ENCODE measurements at places on chromosomes 13 and 19.

DNA sequence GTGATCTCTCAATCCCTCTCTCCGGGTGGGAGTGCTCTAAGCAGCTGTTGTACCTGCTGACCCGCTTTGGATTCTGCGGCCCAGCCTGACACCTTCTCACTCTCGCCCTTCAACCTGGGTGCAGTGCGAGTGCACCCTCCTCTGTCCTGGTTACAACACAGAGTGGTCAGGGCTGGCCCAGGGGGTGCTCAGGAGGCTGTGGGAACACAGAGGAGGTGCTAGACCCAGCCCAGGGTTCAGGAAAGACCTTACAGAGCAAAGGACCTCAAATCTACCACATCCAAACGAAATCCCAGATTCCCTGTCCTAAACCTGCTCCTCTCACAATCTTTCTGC is 23.7 kb downstream of the ZNF175 start:
- no peak for DNase-seq

DNA sequence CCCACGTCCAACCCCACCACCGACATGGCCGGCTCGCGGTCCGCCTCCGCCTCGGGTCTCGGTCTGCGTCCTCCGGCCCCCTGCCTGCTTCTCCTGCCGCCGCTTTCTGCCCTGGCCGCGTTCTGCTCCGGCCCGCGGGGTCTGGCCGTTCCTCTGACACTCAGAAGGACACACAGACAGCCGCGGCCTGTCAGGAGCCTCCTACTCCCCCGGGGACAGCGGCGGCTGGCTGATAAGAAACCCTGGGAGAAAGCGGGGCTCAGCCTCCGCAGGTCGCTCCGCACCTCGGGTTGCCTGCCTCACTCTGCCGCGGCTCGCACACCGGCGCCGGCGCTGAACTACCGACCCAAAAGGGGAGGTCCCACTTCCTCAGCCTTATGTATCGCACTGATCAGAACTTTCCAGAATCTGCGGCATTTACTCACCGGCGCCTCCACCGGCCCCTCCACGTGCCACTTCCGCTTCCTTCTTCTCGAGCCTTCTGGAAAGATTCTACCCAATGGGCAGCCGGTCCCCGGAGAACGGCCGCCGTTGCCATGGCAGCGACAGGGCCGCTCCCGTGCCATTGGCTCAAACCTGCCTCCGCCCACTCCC is at the start of gene HSPH1:
Gene HSPH1 (minus strand): TSS at position 348 of the 594 bp plus-strand sequence. CDS start 322 bp downstream, at position 26.
- DNase-seq, result peak; percentile 98

DNA sequence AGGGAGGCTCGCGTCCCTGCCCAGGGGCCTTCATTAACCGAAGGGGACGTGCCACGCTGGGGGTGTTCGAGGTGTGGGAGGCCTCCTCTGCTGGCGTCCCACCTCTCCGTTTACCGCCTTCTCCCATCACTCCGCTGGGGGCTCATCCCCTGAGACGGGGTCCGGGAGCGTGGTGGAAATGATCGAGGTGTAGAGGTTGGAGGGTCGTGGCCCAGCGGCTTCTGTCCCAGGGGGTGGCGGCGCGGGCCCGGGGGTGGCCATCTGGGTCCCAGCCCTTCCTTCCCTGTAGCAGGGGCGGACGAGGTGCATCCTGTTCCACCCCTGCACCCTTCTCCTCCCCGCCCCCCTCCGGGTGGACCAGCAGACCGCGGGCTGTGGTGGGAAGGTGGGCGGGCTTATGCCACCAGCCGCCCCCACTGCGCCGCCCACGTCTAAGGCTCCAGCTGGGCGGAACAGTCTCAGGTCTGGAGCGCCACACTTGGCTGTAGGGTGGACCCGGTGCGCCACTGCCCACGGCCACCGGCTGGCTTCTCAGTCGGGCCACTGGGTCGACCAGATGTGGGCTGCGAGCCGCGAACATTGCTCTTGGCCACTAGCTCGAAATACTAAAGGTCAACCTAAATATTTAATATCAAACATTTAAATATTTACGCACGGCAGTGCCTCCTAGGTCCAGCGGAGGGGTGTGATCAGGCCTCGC is 69.5 kb downstream of the ZNF723 start:
- DNase-seq, result no peak

DNA sequence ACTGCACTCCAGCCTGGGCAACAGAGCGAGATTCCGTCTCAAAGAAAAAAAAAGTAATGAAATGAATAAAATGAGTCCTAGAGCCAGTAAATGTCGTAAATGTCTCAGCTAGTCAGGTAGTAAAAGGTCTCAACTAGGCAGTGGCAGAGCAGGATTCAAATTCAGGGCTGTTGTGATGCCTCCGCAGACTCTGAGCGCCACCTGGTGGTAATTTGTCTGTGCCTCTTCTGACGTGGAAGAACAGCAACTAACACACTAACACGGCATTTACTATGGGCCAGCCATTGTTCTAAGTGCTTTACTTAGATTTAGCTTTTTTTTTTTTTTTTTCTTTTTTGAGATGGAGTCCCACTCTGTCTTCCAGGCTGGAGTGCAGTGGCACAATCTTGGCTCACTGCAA is 30.2 kb downstream of the CYP2F1 start:
- DNase-seq, result no peak

DNA sequence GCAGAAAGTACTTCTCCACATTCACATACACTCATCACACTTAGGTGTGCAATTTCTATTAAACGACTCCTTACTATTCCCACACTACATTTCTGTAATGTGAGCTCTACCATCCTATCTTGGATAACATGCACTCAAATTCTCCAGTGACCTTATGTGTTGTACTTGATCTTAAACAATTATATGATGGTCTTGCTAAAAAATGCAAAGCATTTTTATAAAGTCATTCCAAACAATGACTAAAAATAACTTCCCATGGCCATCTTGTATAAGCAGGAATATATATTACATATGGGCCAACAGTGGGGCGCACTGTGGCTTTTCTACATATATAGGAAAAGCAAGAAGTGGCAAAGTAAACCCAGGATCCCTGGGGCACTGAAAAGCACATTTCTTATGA is 155.5 kb downstream of the FLT1 start:
- DNase-seq, result no peak

- DNase-seq, result no peak
Measured at GRCh38 chr13:23654111-23655110, 84.2 kb downstream of the TNFRSF19 start.

GRCh38 chr13:71118779-71119364 is 748.1 kb downstream of the DACH1 start:
- DNase-seq, result no peak

- no peak for DNase-seq
Measured at GRCh38 chr19:45498411-45499195, at the start of gene PPM1N. PPM1N (plus strand) TSS chr19:45498443; CDS start chr19:45498473, 30 bp downstream.

- DNase-seq, result no peak
Measured at GRCh38 chr13:79451500-79451962, 29.4 kb upstream of the NDFIP2 start.

DNA sequence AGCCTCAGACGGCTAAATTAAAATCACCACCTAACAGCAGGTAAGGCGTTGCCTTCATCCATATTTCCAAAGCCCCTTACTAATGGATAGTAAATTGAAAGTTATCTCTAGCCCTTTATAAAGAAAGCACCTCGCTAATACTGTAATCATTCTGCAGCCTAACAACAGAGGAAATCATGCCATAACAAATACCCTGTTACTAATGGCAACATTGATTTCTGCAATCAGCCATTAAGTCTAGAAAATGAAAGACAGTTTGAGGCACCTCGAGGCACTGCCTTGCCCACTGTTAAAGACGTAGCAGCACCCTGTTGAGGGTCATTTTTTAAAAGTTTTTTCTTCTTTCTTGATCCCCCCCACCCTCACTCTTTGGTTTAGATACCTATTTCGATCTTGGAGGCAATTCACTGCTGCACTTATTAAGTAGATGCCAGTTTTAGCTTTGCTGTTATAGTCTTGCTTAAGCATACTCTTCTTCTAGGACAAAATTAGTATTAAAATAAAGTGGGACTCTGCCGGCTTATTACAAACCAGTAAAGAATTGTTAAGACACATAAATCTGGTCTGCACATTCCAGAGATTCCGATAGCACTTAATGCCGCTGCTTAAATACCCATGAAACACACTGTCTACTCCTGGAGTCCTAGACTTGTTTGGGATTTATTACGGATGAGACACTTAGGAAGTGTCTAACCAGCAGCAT is 74.8 kb downstream of the ZNF536 start:
- no peak for DNase-seq

GRCh38 chr19:46746281-46747057 is at the start of gene STRN4:
STRN4 (minus strand) TSS chr19:46746450; CDS start chr19:46746430, 20 bp downstream.
- peak; percentile 61 for DNase-seq

- DNase-seq, result no peak
Measured at GRCh38 chr19:38452430-38453366, 19.2 kb downstream of the RYR1 start.

DNA sequence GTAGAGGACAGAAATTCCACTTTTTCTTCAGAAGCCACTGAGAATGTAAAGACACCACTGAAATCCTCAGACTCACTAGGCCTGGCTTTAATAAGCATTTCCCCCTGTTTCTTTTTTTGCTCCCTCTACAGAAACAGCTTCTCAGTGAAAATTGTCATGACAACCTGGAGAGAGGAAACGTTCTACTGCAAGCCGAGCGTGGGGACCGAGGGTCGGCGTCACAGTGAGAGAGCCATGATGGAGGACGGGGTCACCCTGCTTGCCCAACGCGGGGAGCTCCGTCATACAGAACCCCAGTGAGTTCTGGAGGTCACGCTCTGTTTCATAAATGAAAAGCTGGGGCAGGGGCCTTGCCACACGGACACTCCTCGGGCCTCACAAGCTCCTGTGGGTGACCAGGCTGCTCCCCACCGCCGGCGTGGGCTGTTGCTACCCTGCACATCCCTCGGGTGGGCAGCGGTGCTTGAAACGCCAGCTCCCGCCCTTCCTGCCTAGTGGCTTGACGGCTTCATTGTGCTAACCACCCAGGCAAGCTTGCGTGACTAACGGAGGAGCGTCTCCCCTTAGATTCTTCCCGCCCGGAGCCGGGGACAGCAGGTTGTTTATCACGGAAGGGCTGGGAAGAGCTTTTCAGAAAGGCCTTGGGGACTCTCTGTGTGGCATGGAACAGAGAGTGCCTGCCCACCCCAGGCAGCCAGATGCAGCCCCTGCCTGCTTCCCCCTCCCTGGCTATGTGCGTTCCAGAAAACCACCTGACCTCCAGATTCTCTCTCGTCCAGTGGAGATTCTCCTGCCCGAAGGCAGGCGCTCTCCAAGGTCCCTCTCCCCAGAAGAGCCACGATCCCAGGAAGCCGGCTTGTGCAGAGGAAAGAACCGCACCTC is 153.6 kb downstream of the KATNAL1 start:
- DNase-seq, result no peak

- no peak for DNase-seq
Measured at GRCh38 chr13:22187329-22187728, 516.5 kb downstream of the FGF9 start.

GRCh38 chr19:15498910-15499309 is 9.4 kb upstream of the CYP4F22 start:
- DNase-seq, result no peak

DNA sequence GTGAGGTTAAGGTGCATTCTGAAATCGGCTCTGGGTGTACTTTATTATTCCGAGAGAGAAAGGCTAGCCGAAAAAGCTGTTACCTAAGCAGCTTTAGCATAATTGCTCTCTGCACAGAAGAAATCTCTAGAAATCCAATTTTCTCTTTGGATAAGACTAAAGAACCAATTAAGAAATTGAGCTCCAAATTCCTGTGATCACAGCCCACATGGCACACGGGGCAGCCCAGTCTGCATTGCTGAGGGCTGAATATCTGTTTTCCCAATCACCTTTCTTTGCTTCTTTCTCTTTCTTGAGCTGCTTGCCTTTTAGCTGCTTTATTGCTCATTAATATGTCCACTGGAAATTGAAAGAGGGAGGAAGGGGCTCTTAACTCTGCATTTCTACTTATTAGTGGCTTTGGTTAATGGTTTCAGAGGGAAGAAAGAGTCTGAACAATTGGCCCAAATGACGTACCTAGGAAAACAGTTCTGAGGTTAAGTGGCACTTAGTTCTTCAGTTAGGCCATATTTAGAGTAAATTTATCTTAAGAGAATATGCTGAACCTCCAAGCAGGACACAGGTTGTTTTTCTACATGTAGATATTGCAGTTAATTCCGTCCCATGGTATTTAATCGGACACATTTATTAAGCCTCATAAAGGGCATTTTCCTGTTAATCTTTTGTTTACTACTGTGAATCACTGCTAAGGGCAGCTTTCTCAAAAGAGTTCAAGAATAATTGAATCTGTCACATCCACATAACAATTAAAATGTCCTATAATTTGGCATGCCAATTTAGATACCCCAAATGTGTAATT is 265.7 kb downstream of the ABCC4 start:
- no peak for DNase-seq

- DNase-seq, result no peak
Measured at GRCh38 chr19:16077984-16078758, 1.9 kb downstream of the TPM4 start.

DNA sequence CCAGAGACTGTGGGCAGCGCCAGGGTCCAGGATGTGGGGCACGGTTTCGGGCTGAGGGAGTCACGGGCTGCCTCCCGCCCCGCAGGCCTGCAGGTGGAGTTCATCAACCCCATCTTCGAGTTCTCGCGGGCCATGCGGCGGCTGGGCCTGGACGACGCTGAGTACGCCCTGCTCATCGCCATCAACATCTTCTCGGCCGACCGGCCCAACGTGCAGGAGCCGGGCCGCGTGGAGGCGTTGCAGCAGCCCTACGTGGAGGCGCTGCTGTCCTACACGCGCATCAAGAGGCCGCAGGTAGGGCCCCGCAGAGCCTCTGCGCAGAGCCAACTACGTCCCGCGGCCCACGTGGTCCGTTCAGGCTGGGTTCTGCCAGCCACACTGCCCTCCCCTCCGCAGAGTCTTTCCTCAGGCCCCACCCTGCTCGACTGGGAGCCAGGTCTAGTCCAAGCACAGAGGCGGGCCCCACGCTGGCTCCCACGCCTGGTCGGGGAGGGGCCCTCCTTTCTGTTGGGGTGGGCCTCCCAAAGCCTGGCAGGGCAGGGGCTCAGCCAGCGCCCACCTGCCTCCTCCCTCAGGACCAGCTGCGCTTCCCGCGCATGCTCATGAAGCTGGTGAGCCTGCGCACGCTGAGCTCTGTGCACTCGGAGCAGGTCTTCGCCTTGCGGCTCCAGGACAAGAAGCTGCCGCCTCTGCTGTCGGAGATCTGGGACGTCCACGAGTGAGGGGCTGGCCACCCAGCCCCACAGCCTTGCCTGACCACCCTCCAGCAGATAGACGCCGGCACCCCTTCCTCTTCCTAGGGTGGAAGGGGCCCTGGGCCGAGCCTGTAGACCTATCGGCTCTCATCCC is 2.0 kb upstream of the POLD1 start:
- no peak for DNase-seq

DNA sequence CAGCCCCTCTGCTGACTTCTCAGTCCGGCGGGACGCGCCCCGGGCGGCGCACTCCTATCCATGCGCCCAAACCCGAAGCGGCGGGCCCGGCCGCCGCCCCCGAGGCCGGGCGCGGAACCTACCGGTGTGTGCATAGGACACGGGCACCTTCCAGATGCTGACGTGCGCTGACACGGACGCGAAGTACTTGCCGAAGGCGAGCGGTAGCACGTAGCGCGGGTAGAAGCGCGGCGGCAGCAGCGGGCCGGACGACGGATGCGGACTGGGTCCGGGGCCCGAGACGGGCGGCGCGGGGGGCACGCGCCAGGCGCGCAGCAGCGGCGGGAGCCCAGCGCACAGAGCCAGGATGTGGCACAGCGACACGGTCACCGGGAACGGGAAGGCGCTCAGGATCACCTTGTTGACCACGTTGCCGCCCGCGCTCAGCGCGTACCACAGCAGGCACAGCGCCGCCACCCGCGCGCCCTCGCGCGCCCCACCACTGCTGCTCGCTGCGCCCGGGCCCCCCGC is 338 bp downstream of the SLC35E1 start:
- DNase-seq, result peak; percentile 60

All from mesothelial cell of epicardium (in vitro differentiated cells).